HuH-7 (cell line): ENCODE measurements at places on chromosomes 7 and 10.

- no peak for DNase-seq
Observed at GRCh38 chr10:58399410-58399809, 14.2 kb downstream of the TFAM start.

DNA sequence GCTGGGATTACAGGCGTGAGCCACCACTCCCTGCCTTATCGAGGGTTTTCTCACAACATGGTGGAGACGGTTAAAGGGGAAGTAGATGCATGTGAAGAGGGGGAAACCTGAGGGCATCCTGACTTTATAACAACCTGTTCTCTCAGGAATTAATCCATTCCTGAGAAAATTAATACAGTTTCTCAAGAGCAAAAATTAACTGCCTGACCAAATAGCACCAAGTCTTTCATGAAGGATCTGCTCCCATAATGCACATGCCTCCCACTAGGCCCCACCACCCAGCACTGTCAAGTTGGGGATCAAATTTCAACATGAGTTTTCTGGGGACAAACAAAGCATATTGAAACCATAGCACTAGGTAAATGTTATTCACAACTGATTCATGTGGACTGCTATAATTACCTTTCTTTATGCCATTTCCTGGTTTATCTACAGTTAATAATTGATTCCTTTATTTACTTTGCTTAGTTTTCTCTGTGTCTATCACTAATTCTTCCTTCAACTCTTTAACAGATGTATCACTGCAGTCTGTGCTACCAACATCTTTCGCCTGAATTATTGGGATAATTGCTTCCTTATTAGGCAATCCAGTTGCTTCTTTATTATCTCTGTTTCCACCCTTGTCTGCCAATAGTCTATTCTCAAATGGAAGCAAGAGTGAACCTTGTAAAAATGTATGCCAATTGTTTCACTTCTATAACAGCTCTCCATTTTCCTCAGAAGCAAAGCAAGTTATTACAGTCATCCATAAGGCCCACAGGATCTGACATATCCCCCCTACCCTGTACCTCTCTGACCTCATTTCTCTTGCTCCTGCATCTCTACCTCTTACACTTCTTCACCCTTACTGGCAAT, 12.9 kb upstream of the MICU1 start:
- no peak for DNase-seq

- no peak for DNase-seq
Observed at GRCh38 chr10:29451946-29452345, 163.1 kb downstream of the LYZL1 start.

DNA sequence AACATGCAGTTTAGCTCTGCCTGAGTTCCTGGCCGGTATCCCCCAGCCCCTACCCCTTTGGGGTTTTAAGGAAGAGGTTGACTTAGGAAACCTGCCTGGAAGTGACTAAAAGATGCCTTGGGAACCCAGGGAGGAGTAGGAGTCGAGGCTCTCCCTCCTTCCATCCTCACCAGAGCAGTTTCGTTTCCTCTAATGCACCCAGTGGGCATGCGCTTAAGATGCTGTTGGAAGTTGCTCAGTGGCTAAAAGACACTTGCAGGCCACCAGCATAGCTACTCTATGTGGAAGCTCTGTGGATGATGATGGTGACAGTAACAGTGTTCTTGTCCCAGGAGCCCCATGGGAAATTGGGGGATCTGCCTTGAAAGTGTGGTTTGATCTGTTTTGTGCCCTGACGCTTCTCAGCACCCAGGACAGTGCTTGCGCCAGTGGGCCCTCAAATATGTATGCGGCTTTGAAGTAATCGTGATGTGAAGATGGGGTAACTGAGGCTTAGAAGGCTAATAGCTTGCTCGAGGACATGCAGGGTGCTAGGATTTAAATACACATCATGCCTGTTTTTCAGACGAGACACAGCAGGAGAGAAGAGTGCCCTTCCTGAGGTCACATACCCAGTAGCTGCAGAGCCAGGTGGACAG, 32.0 kb downstream of the TBATA start:
- DNase-seq: no peak

- DNase-seq: no peak
Observed at GRCh38 chr10:29522061-29522855, 112.5 kb downstream of the SVIL start.

DNA sequence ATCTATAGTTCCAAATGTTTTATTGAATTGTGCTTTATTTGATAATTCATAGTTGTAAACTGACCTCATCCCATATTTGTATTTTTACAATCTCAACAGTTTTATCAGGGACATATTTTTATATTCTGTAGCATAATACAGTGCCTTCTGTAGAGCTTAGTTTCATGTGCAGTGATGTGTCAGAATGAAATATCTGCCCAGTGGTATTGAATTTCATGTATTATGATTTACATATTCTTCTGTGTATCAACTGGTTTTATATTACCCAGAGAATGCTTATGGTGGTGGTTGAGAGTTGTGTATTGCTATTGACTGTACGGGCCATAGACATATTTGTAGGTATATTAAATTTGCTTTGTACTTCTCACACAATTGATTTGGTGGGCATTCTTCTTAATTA, 89.9 kb downstream of the KAT6B start:
- DNase-seq: no peak

- no peak for DNase-seq
Observed at GRCh38 chr7:128889121-128889520, 21.4 kb downstream of the KCP start.

DNA sequence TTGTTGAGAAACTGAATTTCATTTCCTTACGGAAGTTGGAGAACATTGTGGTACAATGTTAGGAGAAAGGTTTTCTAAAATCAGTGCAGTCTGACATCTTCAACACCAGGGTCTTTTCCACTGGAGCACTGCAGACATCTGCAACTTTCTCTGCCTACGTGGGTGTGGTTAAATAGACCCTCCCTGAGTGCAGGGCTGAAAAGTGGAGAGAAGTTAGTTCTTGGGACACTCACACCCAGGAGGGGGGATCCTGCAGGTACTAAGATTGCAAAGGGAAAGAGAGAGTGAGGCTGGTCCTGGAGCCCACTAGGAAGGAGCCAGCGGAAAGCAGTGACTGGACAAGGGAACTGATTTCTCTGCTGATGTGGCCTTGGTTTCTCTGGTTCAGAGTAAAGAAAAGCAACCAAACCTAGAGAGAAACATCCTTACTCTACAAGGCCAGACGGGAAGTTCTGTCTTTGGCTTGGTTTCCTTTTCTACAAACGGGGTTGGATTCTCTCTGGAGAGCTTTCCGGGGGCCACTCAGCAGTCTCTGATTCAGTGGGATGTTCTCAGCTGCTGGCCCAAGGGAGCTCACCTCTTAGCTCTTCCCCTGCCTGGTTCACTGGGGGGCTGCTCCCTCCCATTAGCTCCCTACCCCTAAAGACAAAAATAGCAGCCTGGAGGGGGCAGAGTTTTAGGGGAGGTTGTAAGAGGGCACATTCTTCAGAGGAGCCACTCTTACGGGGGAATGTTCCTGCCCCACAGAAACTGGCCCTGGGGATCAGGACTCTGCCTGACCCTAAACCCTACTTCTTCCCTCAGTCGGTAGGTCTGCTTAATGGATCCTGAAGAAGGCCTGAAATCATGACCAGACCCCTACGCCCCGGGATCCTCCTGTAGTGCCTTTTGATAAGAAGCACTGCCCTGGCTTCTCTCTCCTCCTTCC, 2.7 kb downstream of the UPP1 start:
- DNase-seq: no peak

GRCh38 chr7:9204571-9204970, 771.2 kb downstream of the NXPH1 start:
- no peak for DNase-seq

GRCh38 chr7:84612981-84613681, 418.5 kb upstream of the SEMA3A start:
- no peak for DNase-seq

- no peak for DNase-seq
Observed at GRCh38 chr10:112963835-112964234, 13.8 kb downstream of the TCF7L2 start.

DNA sequence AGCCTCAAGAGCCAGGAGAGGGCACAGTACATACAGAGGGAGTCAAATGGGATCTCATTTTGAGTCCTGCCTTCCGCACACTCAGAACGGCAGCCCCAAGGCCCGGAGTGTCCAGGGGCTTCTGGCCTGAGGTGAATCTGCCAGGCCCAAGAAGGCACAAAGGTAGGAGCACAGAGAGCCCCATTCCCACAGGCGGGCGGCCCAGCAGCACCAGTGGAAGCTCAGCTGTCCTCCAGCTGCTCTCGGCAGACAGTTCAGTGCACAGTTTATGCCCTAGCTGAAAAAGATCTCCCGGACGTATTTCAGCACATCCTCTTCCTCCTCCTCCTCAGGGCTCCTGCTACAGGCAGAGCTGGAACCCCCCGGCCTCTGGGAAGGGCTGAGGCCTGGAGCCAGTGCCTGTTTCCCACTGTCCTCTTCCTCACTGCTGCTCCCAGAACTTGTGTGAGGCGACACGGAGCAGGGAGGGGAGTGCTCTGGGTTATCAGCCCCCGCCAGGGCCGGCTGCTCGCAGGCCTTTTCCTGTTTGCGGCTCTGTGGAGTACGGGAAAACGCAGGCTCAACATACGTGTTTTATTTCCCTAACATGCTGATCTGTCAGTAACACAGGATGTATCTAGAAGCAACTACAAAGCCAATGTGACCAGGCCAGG, 4.0 kb downstream of the CYREN start:
- DNase-seq: no peak

DNA sequence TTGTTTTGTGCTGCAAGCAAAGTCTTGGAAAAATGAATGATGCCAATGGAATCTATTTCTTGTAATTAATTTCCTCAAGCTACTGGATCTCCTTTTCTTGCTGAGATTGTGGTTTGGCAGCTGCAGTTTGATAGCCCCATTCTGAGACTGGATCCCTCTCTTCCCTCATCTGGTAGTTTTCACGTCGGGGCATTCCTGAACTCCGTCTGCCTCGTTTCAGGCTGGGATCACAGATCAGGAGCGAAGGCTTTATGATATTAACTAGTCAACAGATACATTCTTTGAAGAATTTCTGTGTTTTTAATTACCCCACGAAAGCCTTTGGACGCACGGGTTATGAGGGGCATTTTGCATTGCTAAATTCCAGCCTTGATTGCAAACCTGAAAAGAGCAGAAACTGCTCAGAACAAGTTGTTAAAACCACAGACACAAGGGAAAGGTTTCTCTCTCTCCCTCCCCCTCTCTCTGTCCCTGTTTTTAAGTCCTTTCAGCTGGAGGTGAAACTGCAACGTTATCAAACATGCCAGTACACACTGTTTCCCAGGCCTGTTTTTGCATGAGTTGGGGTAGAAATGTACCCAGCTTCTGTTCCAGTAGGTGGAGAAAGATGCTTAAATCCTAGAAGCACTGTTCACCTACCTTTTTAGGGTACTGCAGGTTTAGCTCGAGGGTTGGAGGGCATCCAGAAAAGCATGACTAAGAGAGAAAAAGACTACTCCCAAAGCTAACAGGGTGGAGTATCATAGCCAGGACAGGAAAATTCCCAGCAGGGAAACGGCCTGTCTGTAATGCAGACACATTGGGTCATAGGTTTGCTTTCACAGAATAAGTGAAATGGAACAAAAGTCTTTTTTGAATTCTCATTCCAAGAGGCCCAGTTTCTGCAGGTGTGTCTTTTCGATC, 124.3 kb downstream of the CUX1 start:
- no peak for DNase-seq

DNA sequence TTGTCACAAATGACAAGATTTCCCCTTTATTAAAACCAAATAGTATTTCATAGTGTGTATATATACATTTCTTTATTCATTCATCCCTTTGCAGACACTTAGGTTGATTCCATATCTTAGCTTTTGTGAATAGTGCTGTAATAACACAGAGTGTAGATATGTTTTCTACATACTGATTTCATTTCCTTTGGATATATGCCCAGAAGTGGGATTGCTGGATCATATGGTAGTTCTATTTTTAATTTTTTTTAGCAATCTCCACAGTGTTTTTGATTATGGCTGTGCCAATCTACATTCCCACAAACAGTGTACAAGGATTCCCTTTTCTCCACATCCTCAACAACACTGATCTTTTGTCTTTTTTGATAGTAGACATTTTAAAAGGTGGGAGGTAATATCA, 46.4 kb downstream of the CSTF2T start:
- DNase-seq: no peak

DNA sequence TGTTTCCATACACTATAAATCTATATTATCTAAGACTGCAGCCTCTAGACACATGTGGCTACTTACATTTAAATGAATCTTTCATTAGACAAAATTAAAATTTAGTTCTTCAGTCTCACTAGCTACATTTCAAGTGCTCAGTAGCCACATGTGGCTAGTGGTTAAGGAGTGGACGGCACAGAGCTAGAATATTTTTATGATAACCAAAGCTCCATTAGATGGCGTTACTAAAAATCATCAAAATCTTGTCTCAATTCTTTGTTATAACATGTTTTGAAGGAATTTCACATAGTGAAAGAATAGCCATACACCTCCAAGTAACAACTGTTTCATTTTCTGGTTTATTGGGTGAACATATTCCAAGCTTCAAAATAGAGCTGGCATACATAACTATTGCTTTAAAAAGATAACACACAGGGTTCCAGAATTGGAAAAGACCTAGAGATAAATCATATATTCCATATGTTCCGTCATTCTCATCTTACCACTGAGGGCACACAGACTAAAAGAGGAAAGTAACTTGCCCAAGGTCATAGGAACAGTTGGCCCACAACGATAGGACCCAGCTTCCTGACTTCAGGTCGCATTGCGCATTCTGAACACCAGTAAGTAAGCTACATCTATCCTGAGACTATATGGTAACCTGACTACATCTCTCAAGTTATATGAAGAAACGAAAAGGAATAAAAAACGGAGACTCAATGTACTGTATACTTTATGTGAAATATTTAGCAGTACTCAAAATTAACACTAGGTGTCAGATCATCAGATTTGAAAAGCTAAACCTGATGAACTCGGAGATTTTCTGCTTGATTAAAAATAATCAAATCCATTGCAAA, 66.6 kb downstream of the CAV1 start:
- DNase-seq: no peak

- no peak for DNase-seq
Observed at GRCh38 chr10:97427571-97428179, 1.7 kb downstream of the PGAM1 start.

GRCh38 chr7:30836991-30837390, 65.8 kb downstream of the MINDY4 start:
- DNase-seq: no peak

DNA sequence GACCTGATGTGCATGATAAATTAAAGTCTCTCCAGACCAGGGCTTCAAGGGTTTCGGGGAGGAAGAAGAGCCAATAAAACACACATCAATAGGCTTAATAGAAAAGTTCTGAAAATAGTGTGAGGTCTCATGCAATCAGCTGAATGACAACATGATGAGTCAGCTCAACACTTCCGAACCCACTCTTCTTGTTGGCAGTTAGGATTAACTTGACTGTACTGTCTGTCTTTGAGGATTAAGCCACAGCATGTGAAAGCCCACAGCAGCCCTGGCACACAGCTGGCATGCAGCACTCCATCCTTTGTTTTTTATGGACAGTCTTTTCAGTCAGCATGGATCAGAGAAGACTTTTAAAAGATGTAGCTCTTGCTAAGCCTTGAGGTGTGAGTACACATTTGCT, 526.9 kb upstream of the VSTM2A start:
- DNase-seq: no peak

DNA sequence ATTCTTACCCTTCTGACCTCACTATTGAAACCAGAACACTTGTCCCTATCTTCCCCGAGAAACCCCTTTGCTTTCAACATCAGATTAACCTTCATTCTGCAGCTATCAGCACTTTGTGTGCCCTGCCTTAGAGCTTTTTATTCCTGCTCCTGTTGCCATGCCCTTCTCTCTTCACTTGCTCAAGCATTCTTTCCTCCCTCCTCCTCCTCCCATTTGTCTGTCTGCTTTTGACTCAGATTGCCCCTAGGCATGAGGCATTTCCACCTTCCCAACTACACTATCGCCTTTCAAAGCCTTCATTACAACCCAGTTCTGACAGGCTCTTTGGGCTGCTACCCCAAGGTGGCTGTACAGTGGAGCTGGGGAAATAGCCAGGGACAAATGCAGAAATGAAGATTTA, 143.3 kb downstream of the SLC25A13 start:
- no peak for DNase-seq
